Activated CD4-positive, alpha-beta memory T cell treated with anti-CD3 and anti-CD28 coated beads for 36 hours (primary cell): ENCODE measurements at places on chromosomes 2 and 18. TPM values are rescaled to one million over a fixed set of nuclear protein-coding genes. Genes with fewer than 3 reads are reported as not detected.
A peak's percentile ranks its signal among the peaks of the same experiment; 100 is the strongest.

DNA sequence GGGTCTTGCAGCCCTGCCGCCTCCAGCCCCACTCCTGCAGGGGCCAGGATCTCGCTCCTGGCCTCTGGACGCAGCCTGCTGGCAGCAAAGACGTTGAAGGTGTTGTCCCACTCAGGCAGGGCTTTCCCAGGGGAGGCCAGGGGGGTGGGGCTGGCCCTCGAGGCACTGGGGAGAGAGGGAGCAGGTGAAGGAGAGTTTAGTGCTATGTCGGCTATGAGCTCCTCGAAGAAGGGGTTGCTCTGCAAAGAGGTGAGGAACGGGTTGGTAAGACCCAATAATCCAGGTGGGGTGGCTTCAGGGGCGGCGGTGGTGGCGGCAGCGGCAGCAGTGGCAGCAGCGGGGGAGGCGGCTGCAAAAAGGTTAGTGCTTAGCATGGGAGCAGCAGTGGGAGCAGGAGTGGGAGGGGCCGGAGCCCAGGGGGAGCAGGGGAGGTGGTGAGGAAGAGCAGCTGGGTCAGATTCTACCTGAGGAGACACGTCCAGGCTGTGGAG is 9.7 kb upstream of the SFXN5 start:
- no peak for DNase-seq

DNA sequence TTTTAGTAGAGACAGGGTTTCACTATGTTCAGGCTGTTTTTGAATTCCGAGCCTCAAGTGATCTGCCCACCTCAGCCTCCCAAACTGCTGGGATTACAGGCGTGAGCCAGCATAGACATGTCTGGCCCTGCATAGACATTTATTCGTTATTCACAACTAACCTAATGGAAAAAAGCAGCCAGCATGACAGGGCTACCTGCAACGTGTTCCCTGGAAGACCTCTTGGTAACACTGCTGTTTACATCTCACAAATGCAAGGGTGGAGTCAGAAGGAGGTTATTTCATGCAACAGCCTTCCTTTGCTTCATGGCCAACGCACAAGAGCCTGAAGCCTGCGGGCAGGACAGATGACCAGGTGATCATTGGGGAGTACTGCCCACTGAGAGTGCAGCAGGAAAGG is 9.2 kb downstream of the SERPINE2 start:
- DNase-seq: no peak

DNA sequence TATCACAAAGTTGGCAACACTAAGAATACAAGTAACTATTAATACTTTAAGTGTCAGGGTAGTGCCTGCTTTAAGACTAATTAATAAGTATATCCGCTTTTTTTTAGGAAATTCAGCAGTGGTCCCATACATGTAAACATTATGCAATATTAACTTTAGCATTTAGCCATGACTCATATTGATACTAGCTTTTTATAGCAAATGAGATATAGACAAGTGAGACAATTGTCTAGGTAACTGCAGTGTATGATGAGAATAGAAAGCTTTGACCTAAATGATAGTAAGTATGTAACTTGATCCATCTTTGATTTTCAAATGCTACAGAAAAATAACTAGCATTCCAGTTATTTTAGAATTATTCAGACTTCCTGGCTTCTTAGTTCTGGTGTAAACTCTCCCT is 27.4 kb upstream of the VRK2 start:
- DNase-seq: no peak

DNA sequence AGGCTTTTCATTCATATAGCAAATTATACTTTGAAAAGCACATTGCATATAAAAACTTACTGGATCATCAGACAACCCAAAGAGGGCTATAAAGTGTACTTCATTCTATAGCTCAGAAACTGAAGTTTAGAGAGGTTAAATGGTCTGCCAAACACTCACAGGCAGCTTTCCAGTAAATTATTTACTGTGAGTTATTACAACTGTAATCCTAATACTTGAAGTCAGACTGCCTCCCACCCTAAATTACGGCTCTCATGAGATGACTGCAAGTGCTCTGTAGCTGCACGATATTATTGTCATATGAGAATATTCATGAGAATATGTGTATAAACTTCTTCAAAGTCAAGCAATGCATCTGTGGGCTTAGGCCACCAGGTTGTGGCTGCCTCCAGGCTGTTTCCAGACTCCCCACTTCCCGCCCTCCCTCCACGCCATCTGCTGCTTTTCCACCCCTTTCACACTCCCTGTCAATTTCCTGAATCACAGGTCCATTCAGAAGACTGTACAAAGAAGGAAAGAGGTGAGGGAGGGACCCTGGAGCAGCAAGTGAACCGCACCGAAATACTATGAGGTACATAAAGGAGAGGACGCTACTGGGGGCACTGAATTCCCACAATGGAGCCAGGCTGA is 111.1 kb upstream of the SPOPL start:
- no peak for DNase-seq

GRCh38 chr18:73408469-73408868 is 540.7 kb upstream of the NETO1 start:
- DNase-seq: no peak

DNA sequence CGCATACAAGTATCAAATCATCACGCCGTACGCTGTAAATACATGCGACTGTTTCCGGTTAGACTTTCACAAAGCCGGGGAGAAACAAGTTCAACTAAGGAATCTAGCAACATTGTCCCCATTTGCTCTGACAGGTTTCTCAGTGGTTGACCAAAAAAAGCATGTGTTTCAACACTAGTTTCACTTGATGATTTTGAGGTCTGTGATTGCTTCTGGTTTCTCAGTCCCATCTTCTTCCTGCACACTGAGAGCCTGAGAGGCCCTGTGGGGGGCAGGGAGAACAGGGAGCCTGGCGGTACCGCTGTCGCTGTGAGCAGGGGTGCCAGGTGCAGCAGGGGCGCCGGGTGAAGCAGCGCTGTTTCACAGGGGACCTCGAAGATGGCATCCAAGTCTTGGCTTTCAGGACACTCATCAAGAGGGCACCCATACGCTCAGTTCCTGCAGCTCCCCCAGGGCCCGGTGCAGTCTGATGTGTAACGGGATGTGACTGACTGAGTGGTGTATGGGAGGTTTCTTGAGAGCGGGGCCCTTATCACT is 270.9 kb downstream of the TWIST2 start:
- DNase-seq: peak; percentile 49

GRCh38 chr2:241775223-241776177 is 1.1 kb upstream of the GAL3ST2 start:
- DNase-seq: peak; percentile 7

The LYG1 gene
- 1.2 TPM for total RNA-seq

DNA sequence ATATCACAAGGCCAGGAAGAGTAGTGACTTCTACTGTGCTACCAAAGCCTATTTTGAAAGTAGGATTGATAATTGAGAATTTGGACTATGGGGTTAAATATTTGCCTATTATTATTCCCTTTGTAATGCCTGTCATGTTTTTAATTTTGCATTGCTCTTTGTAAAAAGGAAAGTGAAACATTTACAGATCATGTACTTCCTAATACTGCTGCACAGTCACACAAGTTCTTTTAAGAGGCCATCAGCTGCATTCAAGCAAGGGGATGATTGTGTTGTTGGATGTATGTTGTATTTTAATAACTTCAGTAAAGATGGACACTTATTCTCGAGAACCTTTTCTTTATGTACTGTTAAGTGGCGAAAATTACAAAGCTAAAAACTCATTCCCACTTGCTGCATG is 70.1 kb downstream of the PLEKHA3 start:
- no peak for DNase-seq

DNA sequence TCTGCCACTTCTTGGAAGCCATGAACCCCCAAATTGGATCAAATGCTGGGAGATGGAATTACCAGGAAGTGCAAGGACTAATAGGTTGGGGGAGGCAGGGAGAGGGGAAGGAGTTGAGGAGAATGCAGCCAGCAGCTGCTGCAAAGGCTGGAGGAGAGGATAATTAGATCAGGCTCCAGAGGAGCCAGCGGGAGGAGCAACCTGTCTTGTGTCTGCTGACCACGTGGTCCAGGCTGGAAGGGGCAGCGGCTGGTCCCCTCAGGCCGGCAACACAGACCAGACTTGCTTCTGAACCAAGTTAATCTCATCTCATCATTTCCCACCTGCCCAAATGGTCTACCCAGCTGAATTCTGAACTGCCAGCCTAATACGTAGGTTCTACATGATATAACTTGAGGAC is 68.3 kb downstream of the MRO start:
- no peak for DNase-seq

- DNase-seq: no peak
These were observed 173.1 kb downstream of the SEPTIN10 start for GRCh38 chr2:109440499-109441156.

- DNase-seq: no peak
These were observed 403.9 kb upstream of the TNP1 start for GRCh38 chr2:217263756-217264155.
